NCI-H1930 (cell line): ENCODE measurements at places on chromosomes 1 and 21.

DNA sequence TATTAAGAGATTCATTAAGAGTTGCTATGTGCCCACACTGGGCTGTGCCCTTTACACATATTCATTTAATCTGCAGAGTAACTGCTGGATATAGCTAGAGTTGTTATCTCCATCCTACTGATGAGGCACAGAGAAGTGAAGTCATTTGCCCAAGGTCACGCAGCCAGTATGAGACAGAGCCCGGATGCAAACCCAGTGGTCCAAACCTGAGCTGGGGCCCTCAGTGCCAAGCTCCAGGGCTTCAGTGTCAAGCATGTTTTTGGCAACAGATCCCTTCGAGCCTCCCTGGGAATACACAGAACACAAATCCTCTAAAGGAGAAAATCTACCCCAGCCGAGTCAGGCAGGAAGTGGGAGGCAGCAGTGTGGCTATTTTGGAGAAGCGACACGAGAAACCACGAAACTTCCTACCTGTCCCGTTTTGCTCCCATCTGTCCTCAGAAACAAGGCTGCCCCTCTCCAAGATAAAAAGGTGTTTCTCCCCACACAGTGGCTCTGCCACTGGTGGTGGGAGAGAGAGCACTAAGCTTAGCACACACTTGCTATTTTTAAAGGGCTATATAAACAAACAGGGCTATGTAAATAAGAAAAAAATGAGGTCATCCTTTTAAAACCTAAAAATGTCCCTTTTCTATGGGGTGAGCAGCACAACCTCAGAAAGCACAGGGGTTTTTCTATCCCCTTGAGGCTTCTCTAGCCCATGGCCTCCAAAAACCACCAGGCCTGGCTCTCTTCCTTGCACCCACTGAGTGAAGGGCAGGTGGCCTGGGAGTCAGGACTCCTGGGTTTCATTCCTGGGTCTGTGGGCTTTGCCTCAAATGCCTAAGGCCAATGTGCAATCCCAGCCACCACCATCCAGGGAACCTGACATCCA lies 138.6 kb upstream of the EDN2 start:
- no peak for DNase-seq

- DNase-seq = no peak
These were observed at the start of gene CD244 for GRCh38 chr1:160862203-160863060. Gene CD244, minus strand, starts transcription at chr1:160862887. Its CDS starts 210 bp downstream, at chr1:160862677.

DNA sequence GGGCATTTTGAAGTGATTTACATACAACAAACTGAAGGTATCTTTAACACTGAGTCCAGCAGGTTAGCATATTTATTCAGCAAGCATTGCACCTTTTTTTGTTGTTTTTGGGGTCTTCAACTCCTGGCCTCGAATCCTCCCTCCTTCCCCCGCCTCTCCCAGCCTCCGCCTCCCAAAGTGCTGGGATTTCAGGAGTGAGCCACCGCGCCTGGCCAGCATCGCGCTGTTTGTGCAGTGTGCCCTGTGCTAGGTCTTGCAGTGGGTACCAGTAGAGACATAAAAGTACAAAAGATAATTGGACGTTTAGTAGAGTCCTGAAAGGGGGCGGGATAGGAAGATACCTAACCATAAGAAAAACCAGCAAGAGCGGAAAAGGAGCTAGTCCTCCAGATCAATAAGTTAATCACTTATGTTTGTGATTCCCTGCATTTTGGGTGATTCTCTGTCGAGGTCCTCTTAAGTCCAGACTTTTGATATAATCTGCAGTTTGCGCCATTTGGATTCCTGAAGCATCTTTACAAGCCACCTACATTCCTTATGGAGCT lies 111.8 kb downstream of the OSBPL9 start:
- DNase-seq = no peak

DNA sequence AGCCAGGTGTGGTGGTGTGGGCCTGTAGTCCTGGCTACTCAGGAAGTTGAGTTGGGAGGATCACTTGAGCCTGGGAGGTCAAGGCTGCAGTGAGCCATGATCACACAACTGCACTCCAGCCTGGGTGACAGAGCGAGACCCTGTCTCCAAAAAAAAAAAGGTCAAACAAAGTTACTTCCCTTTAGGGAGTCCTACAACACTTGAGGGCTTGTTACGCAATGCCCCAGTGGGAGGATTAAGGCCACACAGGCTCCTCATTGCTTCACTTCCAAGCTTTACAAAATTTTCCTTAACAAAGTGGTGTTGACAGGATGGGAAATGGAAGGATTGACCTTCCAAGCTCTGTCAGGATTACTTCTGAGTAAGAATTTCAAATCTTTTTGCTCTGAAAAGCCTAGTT lies 6.2 kb upstream of the EXTL1 start:
- no peak for DNase-seq

DNA sequence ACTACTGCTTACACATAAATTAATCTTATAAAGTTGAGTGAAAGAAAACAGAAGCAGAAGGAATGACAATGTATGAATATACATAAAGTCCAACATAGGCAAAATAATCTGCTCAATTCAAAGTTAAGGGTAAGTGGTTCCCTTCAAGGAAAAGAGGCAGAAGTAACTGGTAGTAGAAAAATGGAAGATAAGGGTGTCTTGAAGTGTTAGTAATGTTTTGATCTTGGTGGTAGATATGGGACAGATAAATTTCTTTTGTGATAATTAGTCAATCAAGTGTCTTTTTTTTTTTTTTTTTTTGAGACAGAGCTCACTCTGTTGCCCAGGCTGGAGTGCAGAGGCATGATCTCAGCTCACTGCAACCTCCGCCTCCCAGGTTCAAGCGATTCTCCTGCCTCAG lies 12.7 kb downstream of the USP48 start:
- no peak for DNase-seq

DNA sequence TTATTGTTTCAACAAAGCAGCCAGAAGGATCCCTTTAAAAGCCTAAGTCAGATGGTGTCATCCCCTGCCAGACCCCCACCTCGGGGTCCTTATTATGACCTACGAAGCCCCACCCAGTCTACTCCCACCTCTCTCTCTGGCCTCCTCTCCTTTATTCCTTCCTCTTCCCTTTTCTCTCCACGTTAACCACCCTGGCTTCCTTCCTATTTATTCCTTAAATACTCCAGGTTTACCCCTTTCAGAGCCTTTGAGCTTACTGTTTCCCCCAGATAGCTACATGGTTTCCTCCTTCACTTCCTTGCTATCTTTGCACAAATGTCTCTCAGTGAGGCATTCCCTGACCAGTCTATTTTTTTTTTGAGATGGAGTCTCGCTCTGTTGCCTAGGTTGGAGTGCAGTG lies 12.0 kb upstream of the SLC9A1 start:
- DNase-seq = no peak

DNA sequence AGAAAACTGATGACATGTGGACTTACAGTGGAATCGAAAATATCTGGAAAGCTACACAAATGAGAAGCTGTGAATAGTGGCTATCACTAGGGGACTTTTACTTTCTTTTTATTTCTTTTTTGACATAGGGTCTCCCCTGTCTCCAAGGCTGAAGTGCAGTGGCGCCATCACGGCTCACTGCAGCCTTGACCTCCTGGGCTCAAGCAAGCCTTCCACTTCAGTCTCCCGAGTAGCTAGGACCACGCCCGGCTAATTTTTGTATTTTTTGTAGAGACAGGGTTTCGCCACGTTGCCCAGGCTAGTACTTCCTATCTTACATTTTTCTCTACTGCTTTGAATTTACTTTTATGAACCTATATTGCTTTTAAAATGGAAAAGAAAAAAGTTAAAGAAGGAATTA lies 10.5 kb downstream of the TMEM35B start:
- no peak for DNase-seq

- DNase-seq = no peak
These were observed 149.9 kb upstream of the IGSF21 start for GRCh38 chr1:17957588-17958267.

GRCh38 chr1:229251185-229251584 lies 19.7 kb upstream of the RAB4A start:
- DNase-seq = no peak

- no peak for DNase-seq
These were observed 55.1 kb downstream of the HFM1 start for GRCh38 chr1:91349524-91349923.

GRCh38 chr1:77975386-77975785 lies 3.5 kb downstream of the FUBP1 start:
- no peak for DNase-seq

GRCh38 chr1:201731592-201731991 lies 97.4 kb upstream of the IPO9 start:
- no peak for DNase-seq
